ENCODE measurements at places on chromosomes 11 and 22.
A peak's percentile ranks its signal among the peaks of the same experiment; 100 is the strongest.

DNA sequence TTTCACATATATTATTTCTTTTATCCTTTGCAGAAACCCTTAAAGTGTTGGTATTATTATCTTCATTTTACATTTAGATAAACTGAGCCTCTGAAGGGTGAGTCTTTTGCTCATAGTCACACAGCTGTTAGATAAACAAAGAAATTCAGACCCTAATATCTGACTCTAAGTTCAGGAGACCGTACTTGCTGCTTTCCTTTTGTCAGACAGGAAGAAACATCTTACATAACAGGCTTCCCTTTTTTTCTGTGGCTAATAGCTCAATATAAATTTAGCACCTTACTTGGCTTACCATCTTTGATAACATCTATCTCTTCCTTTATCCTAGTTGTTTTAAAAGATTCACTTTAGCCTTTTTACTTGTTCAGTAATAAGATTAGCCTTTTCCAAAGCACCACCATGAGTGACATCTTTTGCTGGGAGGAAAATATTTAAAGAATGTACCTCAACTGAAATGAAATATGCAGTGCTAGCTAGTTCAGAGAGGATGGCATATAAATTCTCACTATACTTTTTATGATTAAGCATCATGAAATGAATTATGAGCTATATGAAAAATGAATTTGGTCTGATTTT lies 128.6 kb downstream of the WNT11 start:
- DNase-seq = no peak

- no peak for DNase-seq
These were observed 11.1 kb upstream of the POU2F3 start for GRCh38 chr11:120228794-120229384.

DNA sequence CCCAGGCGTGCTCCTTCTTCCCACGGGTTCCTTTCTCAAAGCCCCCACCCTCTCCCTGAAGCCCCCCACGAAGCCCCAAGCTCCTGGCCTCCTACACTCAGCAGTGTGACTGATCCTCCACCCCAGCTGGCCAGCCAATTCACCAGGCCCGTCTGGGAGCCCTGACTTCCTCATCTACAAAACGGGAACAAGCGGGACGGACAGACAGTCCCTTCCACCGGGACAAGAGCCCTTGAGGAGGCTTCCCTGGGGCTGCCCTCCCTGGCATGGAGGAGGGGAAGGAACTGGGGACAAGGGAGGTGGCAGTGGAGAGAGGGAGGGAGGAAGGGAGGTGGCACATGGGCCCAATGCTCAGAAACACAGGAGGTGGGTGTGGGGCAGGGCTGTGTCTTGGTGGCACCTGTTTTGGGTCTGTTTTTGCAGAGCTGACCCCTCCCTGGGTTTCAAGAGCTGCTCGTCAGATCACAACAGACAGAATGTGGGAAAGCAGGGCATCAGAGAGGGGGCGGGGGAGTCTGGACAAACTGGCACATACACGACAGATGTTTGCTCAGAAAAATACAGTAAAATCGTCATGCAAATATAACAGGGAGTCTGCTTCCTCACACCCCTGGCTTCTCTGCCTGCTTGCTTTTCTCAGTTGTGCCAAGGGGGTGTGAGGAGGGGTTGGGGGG lies 56.8 kb downstream of the ELFN2 start:
- no peak for DNase-seq

GRCh38 chr11:27694992-27695391 lies 5.3 kb downstream of the BDNF start:
- no peak for DNase-seq

DNA sequence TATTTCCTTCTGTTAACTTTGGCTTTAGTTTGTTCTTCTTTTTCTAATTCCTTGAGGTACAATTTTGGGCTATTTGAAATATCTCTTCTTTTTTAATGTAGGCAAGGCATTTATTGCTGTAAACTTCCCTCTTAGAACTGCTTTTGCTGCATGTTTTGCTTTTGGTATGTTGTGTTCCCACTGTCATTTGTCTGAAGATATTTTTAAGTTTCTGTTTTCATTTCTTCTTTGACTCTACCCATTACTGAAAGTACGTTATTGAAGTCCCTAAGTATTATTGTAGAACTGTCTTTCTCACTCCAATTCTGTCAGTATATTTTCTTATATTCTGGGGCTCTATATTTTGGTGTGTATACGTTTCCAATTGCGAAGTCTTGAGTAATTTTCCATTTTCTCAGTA lies 77.9 kb downstream of the KCNQ1OT1 start:
- DNase-seq = no peak

- no peak for DNase-seq
These were observed 6.1 kb upstream of the ELF5 start for GRCh38 chr11:34519595-34520235.

DNA sequence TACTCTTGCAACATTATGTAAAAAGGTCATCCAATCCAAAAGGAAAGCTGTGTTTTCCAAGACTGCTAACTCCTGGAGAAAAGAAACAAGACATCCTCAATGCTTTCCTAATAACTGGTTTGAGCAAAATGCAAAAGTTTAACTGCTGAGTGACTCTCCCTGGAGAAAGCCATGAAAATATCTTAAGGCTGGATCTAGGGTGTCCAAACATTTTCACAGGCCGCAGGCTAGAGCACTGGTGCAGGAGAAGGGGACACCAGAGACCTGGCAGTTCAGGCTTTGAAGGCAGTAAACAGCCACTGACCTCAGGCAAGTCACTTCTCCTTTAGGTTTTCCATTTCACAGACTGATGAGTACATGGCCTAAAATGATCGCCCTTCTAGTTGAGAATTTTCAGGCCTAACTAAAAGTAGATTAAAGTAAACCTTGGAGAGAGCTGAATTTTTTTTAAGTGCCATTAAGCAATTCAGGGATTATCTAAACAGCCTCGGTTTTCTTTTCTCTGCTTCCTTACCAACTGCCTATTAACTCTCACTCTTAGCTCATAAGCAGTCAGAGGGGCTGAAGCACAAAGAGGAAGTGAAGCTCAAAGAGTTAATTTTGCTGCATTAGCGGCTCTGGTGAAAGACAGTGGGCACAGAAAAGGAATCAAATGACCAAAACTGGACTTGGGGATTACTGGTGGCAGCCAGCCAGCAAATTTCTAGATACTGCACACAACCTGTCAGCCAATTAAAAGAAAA lies 2.3 kb downstream of the CHKA start:
- DNase-seq = no peak

DNA sequence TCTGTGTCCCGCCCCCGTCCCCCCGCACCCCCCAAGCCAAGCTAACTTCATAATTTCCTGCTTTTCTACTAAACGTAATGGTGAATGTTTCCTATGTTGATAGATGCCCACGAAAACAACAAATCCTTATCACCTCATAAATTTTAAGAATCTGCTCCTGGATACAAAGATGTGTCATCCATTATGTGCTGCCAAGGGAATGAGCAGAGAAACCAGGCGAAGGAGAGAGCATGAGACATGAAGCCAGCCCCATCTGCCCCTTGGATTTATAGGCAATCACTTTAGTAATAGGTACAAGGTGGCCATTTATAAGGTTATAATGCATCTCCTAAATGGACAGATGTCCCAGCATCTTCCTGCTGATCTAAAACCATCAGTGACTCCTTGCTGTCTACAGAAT lies 30.3 kb downstream of the LAYN start:
- no peak for DNase-seq

DNA sequence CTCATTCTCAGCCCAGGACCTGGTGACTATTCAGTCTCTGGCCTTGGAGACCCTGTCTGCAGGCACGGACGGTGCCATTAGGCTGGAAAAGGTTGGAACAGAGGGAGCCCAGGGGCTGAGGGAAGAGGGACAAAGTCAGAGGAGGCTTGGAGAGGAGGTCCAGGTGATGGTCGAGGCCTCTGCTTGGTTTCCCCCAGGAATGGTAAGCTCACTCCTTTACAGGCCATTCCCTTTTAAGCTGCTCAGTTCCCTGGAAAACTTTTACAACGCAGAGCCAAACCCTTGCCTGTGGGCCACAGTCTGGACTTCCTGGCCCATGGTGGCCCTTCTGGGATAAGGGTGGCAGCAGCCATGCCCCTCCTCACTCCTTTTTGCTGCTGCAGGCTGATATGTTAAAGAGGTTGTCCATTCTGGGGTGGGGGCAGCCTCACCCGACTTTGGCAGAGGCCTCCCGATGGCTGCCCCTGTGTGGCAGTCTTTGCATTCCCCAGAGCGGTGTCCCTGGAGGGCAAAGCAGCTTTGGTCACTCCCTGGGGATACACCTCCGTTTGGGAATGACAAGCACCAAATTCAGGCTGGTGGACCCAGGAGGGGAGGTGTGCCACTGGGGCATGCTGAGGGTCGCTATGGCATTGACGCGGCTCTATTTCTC lies 34.0 kb upstream of the RFPL3 start:
- DNase-seq = no peak

DNA sequence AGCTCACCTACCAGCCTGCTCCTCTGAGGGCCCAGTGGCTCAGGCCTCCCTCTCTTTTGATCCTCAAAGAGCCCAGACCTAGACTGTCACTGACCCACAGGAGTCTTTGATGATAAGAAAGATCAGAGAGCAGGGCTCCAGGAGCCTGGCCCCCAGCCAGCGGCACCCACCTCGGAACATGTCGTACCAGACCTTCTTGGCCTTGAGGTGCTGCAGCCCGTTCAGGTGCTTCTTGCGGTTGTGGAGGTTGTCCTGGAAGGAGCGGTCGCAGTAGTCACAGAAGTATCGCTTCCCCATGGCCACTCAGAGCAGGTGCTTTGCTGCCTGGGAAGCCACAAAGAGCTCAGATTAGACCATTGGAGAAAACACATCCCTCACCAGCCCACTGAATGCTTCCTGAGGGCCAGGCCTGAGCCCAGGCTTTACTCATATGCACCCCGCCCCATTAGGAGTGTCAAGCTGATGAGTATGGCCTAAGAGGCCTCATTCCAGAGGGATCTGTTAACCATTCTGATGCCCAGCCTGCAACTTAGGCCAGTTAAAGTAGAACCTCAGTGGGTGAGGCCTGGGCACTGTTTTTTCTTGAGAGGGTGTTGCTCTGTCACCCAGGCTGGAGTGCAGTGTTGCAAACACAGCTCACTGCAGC lies 18.4 kb downstream of the ZMAT5 start:
- DNase-seq = no peak

GRCh38 chr11:41954034-41954433 lies 494.6 kb upstream of the LRRC4C start:
- no peak for DNase-seq

DNA sequence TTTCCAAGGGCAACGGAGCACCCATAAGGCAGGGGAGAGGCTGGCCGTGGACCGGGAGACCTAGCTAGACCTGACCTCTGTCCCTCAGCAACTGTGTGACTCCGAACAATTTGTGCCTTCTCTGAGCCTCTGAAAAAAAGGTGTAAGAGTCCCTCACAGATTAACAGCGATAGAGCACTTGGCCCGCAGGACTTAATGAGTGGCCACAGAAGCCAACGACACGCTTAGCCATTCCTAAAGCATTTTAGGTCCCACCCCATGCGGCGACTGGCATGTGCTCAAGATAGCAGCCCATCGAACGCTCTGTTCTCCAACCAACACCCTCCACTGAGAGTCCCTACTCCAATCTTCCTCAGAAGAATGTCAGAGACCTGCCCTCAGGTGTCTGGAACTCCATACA lies 1.5 kb downstream of the SULT4A1 start:
- DNase-seq = no peak

GRCh38 chr11:10856689-10857458 lies 979 bp downstream of the ZBED5 start:
- no peak for DNase-seq

- no peak for DNase-seq
These were observed 11.6 kb upstream of the DLAT start for GRCh38 chr11:112013497-112014164.

DNA sequence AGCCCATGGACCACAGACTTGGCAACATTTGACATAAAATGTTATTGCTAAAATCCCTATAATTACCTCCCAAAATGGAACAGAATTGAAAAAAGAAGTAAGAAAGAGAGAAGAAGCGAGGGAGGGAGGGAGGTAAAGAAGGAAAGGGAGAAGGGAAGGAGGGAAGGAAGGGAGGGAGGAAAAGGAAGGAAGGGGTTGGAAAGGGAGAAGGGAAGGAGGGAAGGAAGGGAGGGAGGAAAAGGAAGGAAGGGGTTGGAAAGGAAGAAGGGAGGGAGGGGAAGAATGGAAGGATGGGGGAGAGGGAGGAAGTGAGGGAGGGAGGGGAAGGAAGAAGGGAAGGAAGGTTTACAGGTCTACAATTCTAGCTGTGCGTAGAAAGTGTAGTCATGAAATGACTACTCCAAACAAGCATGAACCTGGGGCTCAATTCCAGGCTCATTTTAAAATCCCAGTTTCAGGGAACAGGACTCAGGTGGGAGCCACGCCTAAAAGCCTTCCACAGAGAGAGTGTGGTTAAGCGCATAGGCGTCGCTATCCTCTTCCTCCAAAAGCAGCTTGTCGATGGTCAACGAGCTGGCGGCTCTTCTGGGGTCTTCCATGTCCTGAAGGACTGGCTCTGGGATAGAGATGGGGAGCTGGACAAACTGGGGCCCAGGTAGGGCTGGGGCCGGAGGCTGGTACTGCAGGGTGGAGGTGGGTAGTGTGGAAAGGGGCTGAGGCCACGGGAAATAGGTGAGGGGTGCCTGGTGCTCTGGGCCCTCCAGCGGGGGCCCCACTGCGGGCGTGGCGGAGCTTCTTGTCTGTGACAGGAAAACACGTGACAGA lies 25.1 kb downstream of the POU2AF1 start:
- no peak for DNase-seq

GRCh38 chr22:36301384-36301828 lies 48.5 kb downstream of the APOL1 start:
- DNase-seq = peak; percentile 24

DNA sequence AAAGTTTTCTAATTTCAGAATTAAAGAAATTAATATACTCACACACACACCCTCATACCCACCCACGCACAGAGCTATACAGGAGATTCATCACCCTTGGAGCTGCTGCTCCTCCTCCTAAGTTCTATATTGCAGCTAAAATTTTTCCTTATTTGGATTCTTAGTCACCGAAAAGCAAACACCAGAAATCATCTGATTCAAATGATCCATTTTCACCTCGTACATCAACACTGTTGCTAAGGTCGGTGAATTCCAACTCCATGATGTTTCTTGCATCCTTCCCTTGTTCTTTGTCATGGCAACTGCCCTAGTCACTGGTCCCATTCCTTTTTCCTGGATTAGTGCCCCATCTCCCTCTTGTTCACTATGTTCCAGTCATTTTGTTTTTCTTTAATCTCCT lies 286.2 kb downstream of the GRM5 start:
- no peak for DNase-seq

DNA sequence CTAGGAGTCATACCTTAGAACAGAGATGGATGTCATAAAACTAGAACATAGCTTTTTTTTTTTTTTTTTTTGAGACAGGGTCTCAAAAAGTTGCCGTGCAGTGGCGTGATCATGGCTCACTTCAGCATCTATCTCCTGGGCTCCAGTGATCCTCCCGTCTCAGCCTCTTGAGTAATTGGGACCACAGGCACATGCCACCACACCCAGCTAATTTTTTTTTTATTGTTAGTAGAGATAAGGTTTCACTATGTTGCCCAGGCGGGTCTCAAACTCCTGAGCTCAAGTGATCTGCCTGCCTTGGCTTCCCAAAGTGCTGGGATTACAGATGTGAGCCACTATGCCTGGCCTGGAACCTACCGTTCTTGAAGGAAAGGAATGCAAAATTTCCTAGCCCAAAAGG lies 8.8 kb upstream of the CEP295 start:
- no peak for DNase-seq

GRCh38 chr11:2208691-2209369 lies 37.2 kb upstream of the TH start:
- no peak for DNase-seq
